ENCODE measurements at places on chromosomes 6 and 20.

- no peak for DNase-seq
These were observed 57.1 kb downstream of the HNF4A start for GRCh38 chr20:44412402-44413144.

- DNase-seq: peak; percentile 50
These were observed 25.6 kb upstream of the FUCA2 start for GRCh38 chr6:143536866-143537691.

DNA sequence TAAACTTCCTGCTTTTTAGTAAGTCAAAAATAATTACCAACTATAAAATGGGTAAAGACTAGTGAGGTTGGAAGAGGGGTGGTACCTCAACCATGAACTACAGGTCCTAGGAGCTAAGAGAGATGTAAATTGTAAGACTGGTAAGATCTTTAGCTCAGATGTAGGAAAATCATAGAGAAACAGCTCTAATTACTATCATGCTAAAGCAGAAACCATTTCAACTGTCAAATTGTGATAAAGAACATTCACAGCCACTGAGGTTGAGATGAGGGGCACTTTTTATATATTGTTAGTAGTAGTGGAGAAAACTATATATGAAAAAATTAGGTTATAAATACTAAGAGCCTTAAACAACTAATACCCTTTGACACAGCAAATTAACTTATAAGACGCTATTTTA, 20.0 kb downstream of the CDK19 start:
- no peak for DNase-seq

GRCh38 chr6:122736163-122736562, 43.4 kb upstream of the FABP7 start:
- DNase-seq: peak; percentile 81

GRCh38 chr20:35954907-35955251, 577 bp upstream of the SCAND1 start:
- peak; percentile 63 for DNase-seq

- DNase-seq: no peak
These were observed 22.7 kb downstream of the TMX4 start for GRCh38 chr20:7996898-7997297.

- DNase-seq: no peak
These were observed 11.7 kb downstream of the SFT2D1 start for GRCh38 chr6:166330612-166331011.

DNA sequence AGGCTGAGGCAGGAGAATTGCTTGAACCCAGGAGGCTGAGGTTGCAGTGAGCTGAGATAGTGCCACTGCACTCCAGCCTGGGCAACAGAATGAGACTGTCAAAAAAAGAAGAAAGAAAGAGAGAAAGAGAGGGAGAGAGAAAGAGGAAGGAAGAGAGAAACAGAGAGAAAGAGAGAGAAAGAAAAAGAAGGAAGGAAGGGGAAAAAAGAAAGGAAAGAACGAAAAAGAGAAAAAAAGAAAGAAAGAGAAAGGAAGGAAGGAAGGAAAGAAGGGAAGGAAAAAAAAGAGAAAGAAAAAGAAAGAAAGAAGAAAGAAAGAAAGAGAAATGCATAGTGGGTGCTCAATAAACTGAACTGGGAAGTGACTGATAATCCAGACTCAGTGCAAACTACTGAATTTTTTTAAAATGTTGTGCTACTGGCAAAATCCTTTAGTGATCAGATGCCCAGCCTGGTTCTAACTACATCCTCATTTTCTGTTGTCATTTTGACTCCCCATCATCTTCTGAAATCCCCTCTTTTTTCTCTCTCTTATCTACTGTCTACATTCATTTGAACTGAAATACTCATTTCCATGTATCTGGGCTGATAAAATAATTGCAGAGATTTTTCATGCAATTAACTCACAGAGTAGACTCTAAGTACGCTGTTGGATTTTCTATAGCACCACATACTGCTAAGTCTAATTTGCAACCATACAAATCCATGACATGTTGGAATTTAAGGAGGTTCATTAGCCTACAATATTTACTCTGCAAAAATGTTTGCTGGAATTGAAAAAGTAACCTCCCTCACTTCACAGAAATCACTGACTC, 85.3 kb upstream of the HIVEP1 start:
- no peak for DNase-seq

GRCh38 chr20:37729452-37729851, 35.6 kb downstream of the CTNNBL1 start:
- no peak for DNase-seq

- DNase-seq: no peak
These were observed 23.0 kb downstream of the ABRACL start for GRCh38 chr6:139051396-139052060.

GRCh38 chr6:44043479-44044153, 83.6 kb downstream of the MRPL14 start:
- no peak for DNase-seq

DNA sequence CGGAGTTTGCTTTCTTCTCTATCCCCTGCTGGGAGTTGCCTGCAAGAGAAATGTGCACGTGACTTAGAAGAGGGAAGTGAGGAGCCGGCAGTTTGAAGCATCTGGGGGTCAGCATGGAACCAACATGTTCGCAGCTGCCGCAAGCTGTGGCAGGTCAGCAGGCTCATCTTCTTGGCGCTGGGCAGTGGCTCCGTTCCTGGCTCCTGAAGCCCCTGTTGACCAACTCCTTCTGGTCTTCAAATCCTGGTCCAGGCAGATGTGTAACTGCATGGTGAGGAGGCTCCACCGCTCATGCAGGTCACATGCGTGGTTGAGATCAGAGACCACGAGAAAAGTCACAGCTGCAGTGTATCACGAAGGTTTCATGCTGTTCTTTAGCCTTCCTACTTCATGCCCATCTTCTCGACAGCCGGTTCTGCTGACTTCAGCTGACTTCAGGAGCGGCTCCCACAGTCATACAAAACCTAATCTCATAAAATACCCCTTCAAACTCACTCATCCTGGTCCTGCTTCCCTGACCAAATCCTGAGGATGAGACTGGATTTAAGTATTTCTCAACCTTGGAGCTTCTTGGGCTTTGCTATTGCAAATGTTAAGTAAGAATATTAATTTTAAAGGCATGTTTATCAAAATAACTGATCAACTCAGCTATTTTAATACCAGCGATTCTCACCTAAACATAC, 44.9 kb upstream of the BCAS1 start:
- no peak for DNase-seq

DNA sequence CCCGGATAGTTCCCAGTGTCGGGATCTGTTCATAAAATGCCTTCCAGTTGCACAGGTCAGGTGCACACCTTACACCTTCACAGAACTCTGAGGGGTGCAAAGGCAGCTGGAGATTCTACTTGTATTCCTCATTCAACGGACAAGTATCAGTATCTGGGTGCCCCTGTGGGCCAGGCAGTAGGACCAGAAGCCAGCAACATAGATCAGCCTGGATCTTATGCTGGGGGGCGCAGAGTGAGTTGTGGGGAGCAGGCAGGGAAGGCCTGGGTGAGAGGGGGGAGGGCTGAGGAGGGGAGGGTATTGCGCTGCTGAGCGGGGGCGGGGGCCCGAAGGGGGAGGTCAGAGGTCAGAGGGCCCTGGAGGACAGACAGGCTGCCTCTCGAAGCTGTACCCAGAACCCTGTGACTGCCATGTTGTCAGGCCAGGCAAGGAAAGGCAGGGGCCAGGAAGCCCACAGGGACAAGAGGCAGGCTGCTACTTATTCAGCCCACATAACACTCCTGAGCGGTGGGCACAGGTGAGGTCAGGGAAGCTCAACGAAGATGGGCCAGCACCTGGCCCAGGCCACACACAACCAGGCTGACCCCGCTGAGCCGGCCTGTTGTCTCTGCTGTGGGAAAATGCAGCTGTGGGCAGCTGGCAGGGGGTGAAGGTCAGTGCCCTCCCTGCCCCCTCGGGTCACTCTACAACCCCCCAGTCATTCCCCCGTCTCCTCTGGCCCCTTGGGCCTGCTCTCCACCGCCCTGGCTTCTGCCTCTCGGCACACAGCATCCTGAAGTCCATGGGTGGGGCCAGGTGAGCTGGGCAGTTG, 1.1 kb downstream of the OPRL1 start:
- no peak for DNase-seq
